ENCODE measurements at places on chromosomes 3 and 15.

DNA sequence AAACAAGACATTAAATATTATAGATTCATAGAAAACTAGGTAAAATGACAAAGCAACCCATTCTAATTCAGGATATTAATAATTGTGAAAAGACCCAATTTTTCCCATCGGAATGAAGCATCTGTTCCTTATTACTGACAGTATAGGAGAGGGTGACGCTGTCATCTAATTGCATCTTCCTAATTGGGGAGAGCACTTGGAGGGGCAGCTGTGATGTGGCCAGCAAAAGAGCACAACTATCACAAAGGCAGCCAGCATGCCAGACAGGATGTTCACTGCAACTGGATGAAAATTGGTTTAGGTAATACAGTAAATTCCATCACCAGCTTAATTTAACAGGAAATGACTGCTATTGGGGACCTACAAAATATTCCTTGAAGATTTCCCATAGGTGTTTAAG lies 21.9 kb upstream of the MINAR1 start:
- DNase-seq = no peak

GRCh38 chr15:45943240-45943639 lies 308.4 kb downstream of the SQOR start:
- DNase-seq = no peak

DNA sequence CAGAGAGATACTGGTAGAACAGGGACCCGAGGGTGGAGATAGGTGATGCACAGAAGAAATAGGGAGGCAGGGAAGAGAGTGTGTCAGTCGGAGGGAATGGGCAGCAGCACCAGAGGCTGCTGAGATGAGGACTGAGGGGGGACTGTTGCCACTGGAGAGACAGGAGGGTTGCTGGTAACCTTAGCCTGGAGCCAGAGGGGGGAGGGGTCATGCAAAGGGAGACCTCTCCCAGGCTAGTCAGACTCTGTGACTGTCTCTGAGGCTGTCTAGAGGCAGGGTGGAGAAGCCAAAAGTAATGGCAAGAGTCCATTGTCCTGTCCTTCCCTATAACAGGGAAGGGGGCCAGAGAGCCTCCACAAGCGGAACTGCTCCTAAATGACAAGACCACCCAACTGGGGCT lies 2.1 kb upstream of the DLEC1 start:
- no peak for DNase-seq

DNA sequence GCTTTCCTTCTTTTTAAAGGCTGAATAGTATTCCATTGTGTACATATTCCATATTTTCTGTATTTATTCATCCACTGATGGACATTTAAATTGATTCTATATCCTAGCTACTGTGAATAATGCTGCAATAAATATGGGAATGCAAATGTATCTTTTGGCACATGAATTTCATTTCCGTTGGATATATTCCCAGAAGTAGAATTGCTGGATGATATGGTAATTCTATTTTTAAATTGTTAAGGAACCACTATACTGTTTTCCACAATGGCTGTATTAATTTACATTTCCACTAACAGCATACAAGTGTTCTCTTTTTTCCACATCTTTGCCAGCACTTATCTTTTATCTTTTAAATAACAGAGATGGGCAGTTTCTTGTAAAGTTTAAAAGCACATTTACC lies 302.7 kb downstream of the CTNNB1 start:
- no peak for DNase-seq

DNA sequence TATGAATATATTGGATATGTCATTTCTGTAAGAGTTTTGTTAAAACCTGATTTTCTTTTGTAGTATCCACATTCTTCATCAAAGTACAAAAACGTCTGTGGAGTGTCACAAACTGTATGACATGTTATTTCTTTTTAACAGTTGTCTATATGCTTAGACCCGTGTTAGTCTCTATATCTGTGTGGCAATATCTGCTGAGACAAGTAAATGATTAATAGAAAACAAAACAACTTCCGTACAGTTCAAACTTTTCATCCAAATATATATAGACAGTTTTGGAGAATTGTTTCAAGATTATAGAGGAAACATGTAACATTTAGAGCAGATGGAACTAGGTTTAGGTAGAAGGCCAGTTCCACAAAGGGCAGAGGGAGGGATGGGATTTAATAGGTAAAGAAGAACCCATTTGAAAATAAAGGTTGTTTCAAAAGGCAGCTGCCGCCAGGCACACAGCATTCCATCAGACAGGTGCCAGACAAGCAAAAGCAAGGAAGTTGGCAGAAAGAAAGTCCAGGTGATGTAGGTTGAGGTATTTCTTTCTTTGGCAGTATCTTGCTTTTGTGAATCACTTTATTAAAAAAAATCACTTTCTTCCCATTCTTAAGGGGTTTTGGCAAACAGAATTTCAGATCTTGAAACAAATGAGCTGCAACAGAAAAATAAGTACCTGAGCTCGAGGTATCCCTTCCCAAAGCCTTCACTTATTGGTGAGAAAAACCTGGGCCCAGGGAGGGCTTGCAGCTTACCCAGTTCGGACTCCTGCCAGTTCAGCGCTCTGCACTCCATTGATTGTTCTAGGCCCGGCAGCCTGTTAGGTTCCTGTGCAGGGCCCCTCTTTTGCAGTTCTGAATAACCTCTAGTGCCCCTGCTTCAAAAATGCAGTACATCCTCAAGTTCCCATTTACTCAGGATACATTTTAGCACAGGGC lies 49.0 kb downstream of the LRRN1 start:
- no peak for DNase-seq

- DNase-seq = no peak
Observed at GRCh38 chr3:141272906-141273662, 41.5 kb downstream of the PXYLP1 start.

DNA sequence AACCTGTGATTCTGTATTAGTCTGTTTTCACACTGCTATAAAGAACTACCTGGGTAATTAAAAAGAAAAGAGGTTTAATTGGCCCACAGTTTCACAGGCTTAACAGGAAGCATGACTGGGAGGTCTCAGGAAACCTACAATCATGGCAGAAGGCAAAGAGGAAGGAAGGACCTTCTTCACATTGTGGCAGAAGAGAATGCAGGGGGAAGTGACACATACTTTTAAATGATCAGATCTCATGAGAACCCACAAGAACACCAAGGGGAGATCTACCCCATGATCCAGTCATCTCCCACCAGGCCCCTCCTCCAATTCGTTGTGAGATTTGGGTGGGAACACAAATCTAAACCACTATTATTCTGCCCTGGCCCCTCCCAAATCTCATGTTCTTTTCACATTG lies 6.1 kb downstream of the ZKSCAN7 start:
- no peak for DNase-seq

- peak; percentile 6 for DNase-seq
Observed at GRCh38 chr3:198028718-198029117, 68.7 kb downstream of the LMLN start.

GRCh38 chr3:50288387-50289007 lies 3.7 kb downstream of the IFRD2 start:
- no peak for DNase-seq

- DNase-seq = no peak
Observed at GRCh38 chr3:153045150-153045549, 116.9 kb upstream of the RAP2B start.

DNA sequence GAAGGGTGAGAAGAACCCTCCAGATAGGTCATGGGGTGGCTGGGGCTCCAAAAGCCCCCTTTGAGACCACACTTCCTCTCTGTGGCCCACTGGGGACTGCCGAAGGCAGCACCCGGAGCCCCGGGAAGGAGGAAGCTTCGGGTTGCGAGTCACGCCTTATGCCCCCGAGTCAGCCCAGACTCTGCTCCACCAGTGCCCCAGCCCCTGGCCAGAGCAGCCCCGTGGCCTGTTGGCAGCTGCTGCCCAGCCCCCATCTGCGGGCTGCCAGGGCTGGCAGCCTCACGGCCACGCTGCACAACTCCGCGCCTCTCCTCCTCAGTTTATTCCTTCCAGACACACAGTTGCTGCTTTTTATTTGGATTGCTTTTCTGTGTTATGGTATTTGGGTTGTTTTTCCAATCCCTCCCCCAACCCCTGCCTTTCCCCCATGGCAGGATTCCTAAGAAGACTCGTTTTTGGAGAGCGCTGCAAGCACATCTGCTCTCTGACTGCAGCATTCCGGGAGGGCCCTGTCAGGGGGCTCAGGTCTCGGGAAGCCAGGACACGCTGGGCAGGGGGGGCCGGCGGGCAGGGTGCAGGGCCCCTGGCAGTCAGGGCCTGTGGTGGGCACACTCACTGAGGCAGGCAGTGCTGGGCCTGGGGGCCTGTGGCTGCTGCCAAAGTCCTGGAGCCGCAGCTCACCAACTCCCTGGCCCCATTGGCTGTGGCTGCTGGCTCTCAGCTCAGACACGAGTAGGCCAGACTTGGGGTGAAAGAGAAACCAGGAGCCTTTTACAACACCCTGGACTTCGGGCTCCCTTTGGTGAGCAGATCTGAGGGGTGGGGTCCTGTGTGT lies 20.2 kb downstream of the MAGEF1 start:
- no peak for DNase-seq

DNA sequence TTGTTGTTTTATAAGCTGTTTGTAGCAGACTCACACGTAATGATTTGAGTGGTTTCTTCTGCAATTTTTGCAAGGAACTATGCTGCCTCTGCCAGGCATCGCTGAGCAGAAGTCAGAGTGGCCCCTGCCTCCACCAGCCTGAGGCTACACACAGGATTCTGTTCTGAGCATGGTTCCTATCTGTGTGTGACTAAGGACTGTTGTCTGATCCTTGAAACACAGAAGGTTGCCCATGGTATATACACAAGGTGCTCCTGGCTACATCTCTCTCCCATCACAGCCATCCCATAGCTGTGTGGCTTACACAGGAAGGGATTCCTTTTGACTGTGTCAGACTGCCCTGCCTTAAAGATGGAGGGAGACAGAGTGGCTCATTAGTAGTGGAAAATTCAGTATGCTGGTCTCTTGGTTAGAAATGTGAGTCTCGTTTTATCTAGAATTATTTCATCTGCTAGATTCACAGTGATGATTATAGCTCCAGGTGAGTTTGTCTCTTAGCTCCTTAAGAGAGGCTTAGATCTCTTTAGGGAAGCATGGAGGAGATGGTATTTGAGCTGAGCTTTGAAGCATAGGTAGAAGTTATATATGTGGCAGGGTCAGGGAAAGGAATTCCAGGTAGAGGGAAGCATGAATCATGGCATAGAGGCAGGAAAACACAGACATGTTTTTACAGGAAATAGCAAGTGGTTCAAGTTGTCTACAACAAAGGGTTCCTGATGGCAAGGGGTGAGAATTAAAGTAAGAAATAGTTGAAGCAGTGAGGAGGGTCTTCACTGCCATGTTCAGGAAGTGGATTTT lies 37.5 kb downstream of the SNAPC5 start:
- peak; percentile 19 for DNase-seq

DNA sequence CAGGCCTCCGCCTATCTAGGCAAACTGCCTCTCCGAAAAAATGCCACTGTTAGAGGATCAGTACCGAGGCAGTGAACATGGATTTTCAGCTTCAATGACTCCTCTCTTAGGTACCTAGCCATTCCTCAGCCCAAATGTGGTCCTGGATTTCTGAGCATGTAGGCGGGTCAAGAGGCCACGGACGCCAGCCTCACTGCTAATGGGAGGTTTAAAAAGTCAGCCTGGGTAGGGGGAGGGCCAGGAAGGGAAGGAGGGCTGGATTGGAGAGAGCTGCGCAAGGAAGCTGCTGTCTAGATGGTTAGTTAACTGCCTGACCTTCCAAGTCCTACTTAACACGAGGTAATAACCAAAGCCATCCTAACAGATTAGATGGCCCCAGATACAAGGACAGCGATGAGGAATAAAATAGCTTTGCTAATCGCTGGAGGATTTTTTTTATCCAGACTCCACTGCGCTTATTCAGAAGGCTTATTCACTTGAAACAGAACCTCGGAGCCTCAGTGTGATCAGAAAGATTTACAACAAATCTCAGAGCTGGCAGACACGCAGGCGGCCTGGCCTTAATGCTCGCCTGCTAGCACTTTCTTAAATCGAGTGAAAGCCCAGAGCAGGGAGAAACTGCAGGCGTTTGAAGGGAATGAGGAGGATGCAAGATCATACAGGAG lies 34.3 kb downstream of the TLE3 start:
- no peak for DNase-seq

DNA sequence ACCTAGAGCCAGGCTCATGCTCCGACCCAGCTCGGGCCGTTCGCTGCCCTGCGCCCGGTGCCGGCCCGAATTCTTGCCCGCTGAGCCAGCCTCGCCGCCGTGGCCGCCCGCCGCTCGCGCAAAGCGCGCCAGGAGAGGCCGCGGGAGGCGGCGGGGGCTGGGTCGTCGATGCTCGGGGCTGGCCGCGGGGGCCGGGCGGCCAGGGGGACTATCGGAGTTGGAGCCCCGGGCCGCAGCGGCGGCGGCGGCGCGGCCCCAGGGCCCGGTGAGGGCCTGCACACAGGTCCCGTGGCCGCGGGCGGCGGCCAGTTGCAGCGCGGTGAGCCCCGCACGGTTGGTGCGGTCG lies 1.1 kb downstream of the ANKRD63 start:
- no peak for DNase-seq

GRCh38 chr3:162764051-162764807 lies 1267.6 kb downstream of the OTOL1 start:
- DNase-seq = no peak

DNA sequence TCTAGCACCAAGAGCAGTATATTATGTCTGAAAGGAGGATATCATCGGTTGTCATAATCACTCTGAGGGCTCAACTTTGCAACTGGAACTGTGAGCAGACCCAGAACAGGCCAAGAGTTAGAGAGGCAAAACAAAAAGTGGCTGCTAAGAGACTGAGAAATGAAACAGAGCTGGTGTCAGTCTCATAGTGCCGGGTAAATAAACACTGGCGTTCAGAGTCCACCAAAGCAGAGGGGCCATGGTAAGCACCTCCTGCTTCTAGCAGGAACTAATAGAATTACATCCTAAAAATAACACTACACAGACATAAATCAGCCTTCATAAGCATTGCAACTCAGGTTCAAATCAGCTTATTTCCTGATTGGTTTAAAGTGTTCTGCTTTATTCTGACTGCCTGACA lies 10.3 kb upstream of the IL12A start:
- DNase-seq = no peak

GRCh38 chr3:117520582-117520981 lies 811.0 kb downstream of the TUSC7 start:
- no peak for DNase-seq

Measured in GM04503 (cell line).